ENCODE measurements at places on chromosomes 3 and 15.

DNA sequence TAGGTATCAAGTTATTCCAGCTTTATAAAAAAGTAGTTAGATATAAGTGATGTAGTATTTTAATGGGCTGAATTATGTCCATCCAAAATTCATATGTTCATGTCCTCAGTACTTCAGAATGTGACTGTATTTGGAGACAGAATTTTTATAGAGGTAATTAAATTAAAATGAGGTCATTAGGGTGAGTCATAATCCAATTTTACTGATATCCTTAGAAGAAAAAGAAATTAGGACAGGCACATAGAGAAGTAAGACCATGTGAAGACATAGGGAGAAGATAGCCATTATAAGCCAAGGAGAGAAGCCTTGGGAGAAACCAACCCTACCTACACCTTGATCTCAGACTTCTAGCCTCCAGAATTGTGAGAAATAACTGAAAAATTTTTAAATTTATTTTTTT, 30.3 kb downstream of the RAP2B start:
- no peak for DNase-seq

DNA sequence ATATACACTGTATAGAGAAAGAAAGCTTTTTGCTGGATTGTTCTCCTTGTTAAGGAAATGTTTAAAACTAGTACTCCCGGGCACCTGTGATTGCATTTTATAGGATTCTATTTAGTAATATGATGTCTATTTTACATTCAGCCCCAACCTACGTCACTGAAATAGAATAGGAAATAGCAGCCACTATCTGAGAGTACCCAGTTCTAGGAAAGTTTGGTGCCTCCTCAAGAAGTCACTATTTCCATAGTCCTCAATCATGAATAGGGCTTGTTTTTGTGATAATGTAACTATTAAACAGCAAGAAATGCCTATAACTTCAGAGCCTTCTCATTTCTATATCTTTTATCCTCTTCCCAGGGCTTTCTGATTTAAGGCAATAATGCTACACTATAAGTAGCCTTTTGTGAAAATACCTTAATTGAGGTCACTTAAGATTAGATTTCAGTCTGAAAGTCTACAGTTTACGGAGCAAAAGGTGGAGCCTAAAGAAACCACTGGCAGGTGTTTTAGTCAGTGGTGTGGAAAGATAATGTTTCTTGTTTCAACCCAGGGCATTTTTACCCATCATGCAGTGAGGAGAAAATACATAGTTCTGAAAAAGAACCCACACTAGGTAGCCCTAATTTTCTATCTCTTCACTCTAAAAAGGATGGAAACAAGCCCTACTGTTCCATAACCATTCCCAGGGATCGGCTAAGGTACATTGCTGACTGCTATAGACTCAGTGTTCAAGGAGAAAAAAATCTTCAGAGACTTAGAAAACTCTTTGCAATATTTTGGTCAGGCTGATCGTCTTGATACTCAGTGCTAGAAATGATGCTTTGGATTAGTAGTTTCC, 38.7 kb downstream of the TIGIT start:
- DNase-seq = no peak

DNA sequence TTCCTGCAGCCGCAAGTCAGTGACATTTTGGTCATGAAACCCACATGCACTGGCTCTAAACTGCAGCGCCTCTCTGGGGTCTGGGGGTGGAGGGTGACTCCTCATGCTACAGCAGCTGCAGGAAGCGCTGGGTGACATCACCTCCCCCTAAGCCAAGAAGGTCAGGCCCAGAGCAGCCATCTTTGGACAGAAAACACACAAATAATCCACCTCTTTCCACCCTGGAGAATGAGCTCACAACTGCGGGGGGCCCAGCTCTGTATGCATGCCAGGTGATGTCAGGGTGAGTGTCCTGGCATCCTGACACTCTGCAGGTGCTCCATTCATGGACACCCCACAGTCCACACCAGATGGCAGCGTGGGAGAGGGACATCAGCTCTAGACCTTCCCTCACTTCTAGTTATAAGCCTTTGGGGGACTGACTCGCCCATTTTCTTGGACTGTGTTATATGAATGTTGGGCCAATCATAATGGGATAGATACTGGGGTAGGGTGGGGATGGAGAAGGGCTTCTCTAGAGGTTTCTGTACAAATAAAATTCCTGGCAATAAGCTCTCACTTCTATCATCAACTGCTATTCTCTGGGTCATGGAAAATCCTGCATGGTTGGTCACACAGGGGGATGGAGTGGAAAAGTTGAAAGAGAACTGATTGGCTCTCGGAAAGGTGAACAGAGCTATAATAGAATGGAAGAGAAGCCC, 70.7 kb upstream of the THBS1 start:
- DNase-seq = no peak

DNA sequence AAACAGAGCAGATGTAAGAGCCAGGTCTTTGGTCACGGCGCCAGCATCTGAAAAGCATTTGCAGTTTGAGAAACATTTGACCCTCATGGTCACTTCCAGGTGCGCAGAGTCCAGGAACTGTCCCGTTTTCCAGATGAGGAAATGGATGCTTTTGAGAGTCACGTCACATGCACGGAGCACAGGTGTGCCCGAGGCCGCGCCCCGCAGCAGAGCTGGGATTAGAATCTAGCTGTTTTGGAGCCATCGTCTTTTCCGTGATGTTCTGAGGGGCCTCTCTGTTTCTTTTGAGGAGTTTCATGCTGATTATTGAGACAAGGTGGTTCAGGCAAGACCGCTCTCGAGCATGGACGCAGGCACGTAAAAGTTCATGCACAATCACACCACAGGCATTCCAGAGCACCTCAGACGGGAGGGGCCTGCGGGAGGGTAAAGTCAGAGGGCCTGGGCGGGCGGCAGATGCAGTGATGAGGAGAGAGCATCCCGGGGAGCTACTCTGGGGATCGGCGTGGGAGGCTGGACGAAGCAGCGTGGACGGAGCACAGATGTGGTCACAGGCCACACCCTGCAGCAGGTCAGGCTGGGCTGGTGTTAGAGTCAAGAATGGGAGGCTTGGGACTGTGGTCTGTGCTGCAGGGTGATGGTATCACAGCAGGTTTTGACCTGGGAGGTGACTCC, 139.2 kb upstream of the MEF2A start:
- DNase-seq = no peak

DNA sequence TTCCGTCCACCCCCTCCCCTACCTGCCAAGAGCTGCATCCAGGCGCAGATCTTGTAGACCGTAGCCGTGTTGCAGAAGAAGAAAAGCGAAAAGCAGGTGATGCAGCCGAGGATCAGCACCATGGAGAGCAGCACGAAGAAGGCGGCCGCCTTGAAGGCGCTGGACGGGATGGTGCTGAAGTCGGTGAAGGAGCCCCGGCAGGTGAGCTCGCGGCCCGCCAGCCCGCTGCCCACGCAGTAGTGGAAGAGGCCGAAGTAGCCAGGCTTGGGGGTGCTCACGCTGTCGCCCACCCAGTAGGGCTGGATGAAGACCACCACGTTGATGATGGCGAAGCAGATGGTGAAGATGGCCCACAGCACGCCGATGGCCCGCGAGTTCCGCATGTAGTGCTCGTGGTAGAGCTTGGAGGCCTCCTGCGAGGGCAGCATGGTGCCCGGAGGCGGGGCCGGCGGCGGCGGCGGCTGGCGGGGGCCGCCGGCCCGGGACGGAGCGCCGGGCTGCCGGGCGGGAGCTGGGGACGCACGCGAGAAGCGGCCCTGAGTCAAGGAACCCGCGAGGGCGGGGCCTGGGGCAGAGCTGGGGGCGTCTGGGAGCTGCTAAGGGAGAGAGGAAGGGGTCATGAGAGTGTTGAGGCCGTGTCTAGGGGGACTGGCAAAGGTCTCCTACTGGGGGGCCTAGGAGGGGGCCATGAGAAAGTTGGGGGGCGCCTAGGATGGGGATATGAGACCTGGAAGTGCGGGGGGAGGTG, 1.2 kb downstream of the LHFPL4 start:
- peak; percentile 30 for DNase-seq

DNA sequence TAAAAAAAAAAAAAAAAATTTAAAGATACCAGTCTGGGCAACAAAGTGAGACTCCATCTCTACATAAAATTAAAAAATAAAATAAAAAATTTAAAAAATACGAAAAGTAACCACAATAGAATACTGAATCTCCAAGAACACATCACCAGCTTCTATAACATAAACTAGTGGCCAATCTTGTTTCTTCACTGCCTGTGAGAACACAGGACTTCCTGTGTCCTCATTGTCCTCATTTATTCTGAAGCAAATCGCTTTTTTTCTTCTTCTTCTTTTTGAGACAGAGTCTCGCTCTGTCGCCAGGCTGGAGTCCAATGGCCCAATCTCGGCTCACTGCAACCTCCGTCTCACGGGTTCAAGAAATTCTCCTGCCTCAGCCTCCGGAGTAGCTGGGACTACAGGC, 28.6 kb upstream of the RAB7A start:
- no peak for DNase-seq

DNA sequence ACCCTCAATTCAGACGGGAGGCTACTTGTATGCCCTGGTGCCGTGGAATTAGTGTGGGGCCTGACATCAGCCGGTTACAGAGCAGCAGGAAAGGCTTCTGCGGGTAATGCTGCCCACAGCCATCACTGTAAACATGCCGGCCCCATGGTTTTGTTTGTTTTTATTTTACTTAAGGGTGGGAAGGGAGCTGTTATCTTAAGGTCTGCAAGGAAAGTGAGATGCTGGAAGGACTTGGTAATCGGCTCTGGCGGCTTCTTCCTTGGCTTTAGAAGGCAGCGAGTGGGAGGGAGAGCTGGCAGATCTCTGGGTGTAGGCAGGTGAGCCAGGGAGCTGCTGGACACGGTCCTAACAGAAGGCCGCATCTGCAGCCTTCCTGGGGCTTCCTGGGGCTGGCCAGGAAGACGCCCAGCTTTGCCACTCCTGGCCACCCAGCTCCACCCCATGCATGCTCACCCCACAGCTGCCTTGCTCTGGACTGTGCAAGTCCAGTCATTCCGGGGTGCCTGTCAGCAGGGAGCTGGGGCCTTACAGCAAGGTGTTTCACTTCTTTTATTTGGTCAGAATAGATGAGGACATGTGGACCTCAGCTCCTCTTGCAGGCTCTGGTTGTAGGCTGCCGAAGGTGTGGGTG, 54.1 kb upstream of the FURIN start:
- peak; percentile 33 for DNase-seq

GRCh38 chr3:125582707-125583106, 12.6 kb downstream of the OSBPL11 start:
- peak; percentile 15 for DNase-seq

DNA sequence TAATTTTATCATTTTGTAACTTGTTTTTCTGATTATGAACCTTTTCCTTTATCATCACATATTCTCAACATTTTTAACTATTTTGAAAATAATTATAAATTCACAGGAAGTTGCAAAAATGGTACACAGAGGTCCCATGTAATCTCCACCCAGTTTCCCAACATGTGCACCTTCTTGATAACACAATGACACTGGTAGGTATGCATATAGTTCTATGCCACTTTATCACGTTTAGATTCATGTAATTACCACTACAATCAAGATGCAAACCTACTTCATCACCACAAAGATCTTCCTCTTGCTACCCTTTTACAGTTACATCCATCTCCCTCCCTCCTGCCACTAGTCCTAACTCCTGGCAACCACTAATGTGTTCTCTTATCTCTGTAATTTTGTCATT, 413.9 kb downstream of the SHQ1 start:
- no peak for DNase-seq

- DNase-seq = no peak
Measured at GRCh38 chr3:139521816-139522215, 17.7 kb downstream of the RBP1 start.

DNA sequence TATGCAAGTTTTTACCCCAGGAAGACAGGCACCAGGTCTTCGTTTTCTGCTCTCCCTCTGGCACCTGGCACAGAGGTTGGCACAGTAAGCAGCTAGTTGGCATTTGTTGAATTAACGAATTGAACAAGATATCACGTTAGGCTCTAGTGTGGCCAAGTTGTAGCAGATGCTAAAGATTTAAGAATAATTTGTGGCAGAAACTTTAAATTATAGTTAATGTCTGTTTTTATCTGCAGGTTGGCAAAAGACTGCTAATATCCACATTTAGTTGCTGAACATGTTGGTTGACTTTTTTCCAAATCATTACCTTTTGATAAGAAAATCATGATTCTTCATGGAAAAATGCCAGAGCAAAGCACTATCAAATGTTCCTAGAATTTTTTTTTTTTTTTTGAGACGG, 8.1 kb downstream of the CHRNA5 start:
- DNase-seq = no peak

Measured in activated CD4-positive, alpha-beta T cell treated with anti-CD3 and anti-CD28 coated beads, Interleukin-2, Interleukin-6, amounts not matched to agents 100 ng/mL and 50 ng/mL, durations not matched to agents 16 hours and 8 hours (primary cell).